ENCODE measurements at places on chromosomes 7 and 10. TPM values are rescaled to one million over a fixed set of nuclear protein-coding genes. Genes with fewer than 3 reads are reported as not detected.

The OR6V1 gene
- not detected for total RNA-seq

The SPDYE3 gene
- not detected for total RNA-seq

The BMPER gene
- total RNA-seq = not detected

The NEUROG3 gene
- not detected for total RNA-seq

The CYP2C19 gene
- total RNA-seq = 0.33 TPM

The TAS2R41 gene
- not detected for total RNA-seq

The AKR1C8 gene
- not detected for total RNA-seq
